ENCODE measurements at places on chromosomes 2 and 18.

DNA sequence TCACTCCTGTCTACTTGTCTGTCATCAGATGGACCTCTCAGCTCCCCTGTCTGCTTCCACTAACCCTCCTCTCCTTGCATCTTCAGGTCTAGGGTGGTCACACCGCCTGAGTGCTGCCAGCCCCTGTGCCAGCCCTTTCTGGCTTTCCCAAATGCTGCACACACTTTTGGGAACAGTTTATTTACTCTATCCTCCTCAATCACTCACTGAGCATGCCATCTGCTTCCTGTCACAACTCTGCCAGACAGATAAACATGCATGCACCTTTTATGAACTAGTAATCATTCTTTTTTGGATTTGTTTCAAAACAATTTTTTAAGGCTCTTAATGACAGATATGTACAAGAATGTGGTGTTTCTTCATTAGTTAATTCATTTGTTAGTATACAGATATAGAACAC lies 56.3 kb upstream of the CCDC195 start:
- no peak for DNase-seq
- H3K36me3 ChIP-seq: peaks cover 59% of the 10 kb centered on the region
- no peak overlapping the region for H3K27ac ChIP-seq

- H3K4me1 ChIP-seq: peaks cover 23% of the 10 kb centered on the region
- no peak for DNase-seq
- no peak overlapping the region for H3K4me3 ChIP-seq
- H3K36me3 ChIP-seq: no peaks in the 10 kb centered on the region
- no peaks in the 10 kb centered on the region for H3K27me3 ChIP-seq
Observed at GRCh38 chr2:174786066-174786725, 21.9 kb upstream of the CHRNA1 start.

GRCh38 chr2:232372231-232373208 lies 6.0 kb upstream of the ALPP start:
- no peak overlapping the region for H3K4me3 ChIP-seq
- no peaks in the 10 kb centered on the region for H3K27me3 ChIP-seq
- no peaks in the 10 kb centered on the region for H3K36me3 ChIP-seq
- no peak overlapping the region for H3K27ac ChIP-seq
- H3K4me1 ChIP-seq: no peaks in the 10 kb centered on the region

- H3K4me3 ChIP-seq: no peak overlapping the region
- H3K27ac ChIP-seq: no peak overlapping the region
- DNase-seq: no peak
- peaks cover 21% of the 10 kb centered on the region for H3K27me3 ChIP-seq
Observed at GRCh38 chr18:36330435-36331052, 33.0 kb downstream of the FHOD3 start.

DNA sequence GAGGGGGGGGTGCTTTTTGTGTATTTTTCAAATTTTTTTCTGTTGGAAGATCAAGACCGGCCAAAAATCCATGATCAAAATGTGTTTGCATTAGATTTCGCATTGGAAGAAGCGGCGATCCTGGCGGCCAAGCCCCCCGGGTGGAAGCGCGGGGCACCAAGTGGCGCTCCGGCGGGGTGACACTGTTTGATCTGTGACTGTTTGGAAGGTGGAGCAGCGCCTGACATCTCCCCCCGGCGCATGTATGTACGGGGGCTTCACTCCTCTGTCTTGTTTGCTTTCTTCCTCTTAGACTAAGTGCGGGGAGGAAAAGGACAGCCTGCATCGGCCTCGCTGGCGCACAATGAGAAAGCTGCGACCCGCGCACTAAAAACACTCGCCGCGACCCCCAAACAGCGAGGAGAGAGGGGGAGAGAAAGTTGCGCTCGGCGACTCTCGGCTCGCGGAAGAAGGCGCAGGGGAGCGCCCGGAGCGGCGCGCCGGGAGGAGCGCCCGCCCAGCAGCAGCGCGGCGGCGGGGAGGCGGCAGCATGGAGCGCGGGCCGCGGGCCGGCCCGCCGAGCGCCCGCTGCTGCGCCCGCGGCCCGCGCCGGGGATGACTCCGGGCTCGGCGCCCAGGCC lies 515 bp downstream of the TSHZ1 start:
- peak; percentile 48 for DNase-seq
- H3K27ac ChIP-seq: peak overlapping the region; percentile 94
- peak overlapping the region; percentile 95 for H3K4me3 ChIP-seq
- peaks cover 10% of the 10 kb centered on the region for H3K36me3 ChIP-seq

Data from activated naive CD8-positive, alpha-beta T cell treated with anti-CD3 and anti-CD28 coated beads for 36 hours (primary cell).